RPMI7951 (cell line): ENCODE measurements at places on chromosomes 1 and 21.
A peak's percentile ranks its signal among the peaks of the same experiment; 100 is the strongest.

- DNase-seq = no peak
Observed at GRCh38 chr1:229672246-229672645, 46.2 kb downstream of the URB2 start.

DNA sequence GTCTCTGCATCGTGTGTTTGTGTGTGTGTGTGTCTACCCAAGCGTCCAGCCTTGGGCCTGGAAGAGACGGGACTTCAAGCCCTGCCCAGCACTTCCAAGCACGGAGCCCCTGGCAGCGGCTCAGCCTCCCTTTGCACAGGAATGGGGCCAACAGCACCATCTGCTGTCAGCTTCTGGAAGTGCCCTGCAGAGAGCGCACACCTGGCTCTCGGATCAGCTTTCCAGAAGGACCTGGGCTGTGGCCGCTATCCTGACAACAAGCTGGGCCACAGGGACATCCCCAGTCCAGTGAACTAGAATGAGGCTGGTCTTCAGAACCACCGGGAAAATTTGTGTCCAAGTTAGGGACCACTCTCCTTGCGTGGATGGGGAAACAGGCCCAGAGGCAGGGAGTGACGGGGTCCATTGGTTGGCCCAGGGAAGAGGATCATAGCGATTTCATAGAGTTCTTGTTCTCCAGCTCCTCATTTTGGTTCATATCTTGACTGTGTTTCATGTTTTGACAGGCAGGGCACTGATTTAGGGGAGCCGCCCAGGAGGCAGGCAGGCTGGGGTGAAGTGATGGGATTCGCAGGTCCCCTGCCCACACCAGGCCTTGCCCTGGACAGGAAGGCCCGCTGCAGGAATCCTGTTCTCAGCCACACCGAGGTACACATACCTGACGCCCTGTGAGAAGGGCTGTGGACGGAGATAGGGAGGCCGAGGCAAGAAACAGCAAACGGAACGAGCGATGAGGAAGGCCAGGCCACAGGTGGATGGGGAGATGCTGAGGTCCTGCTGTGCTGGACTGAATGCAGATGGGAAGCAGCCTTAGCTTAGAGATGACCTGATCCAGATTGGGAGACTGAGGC lies 38.4 kb downstream of the TAS1R2 start:
- DNase-seq = peak; percentile 47

DNA sequence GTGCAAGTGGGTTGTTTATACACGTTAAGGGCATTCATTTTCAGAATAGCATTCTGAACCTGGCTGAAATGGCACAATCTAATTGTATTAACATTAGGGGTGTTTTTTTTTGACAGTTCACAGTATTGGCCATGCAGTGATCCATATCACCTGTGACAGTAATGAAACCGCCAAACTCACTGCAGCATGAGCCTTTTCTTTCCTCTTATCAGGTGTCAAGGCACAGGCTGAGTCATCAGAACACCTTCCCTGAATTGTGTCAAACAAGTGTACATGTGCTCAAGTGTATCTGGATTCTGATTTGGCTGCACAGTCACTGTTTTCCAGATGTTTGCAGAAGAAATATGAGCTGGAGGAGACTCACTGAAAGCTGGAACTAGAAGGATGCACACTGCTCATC lies 47.7 kb upstream of the C8B start:
- DNase-seq = no peak

GRCh38 chr1:10267921-10268320 lies 57.6 kb downstream of the KIF1B start:
- DNase-seq = no peak

- no peak for DNase-seq
Observed at GRCh38 chr1:44543786-44544185, 130.5 kb downstream of the TMEM53 start.
